Lung (tissue), 17 donors: ENCODE measurements at places on chromosomes 1 and 21.
A peak's percentile ranks its signal among the peaks of the same experiment; 100 is the strongest.

- no peak for DNase-seq
These were observed 1.7 kb upstream of the COL18A1 start for GRCh38 chr21:45403133-45403824.

GRCh38 chr1:109438798-109439297 is 12.6 kb upstream of the PSMA5 start:
- DNase-seq = no peak

DNA sequence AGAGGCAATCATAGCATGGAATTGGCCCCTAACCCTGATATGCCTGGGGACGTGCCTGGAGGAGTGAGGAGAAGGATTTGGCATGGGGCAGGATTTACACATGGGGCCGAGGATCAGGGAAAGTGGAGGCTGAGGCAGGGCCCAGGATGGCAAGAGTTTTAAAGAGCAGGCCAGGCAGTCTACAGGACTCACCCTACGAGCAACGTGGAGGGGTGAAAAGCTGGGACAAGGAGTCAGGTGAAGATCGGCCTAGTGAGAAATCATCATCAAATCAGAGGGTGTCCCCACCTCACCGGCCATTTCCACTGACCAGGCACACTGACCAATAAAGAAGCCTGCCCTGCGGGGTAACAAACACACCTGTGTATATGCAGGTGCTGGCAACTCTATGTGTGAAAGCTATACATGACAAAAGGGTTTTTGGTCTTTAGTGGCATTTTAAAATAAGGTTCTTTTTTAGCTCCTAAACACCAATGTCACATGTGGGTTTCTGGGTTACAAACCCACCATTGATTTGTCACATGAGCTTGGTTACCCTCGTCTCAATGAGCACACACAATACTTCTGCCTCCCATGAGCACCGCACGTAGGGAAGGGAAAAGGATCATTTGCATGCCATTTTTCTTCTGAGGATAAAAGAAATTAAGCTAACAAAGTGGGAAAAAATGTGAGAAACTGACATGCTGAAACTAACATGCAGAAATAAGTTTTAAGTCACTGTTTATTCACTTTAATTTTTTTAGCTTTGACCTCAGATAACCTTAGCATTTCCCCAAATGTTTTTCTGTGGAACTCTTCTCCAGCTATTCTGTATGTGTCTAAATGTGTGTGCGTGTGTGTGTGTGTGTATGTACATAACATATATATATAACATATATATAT is 168.1 kb upstream of the EDN2 start:
- DNase-seq = no peak

DNA sequence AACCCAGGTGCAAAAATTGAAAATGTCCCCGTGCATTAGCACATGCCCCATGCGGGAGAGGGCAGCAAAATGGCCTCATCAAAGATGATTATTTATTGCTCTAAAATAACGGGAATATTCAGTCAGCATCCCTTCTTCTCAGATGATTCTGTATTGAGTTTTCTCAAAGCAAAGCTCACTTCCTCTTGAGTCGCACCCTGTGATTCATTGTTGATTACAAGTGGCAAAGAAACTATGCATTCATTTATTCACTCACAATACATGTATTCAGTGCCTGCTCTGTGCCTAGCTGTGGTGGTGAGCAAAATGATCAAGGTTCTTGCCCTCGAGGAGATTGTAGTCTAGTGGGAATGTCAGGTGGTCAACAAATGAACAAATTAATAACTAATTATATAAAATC is 226.0 kb upstream of the KAZN start:
- no peak for DNase-seq

GRCh38 chr1:184187097-184187496 is 135.6 kb downstream of the TSEN15 start:
- no peak for DNase-seq

GRCh38 chr1:46174448-46175231 is at the start of gene TSPAN1:
Gene TSPAN1, plus strand, starts transcription at chr1:46175087. Its CDS starts 6,021 bp downstream, at chr1:46181108.
- DNase-seq = no peak

DNA sequence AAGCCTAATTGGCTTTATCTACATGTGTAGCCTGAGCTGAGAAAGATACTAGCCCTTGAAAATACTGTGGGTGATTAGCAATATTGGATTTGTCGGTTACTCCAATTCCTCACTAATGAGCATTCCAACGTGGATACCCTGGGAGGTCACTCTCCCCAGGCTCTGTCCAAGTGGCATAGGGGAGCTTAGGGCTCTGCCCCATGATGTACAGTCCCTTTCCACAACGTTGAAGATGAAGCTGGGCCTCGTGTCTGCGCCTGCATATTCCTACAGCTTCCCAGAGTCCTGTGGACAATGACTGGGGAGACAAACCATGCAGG is 2.6 kb downstream of the RCC1 start:
- no peak for DNase-seq

DNA sequence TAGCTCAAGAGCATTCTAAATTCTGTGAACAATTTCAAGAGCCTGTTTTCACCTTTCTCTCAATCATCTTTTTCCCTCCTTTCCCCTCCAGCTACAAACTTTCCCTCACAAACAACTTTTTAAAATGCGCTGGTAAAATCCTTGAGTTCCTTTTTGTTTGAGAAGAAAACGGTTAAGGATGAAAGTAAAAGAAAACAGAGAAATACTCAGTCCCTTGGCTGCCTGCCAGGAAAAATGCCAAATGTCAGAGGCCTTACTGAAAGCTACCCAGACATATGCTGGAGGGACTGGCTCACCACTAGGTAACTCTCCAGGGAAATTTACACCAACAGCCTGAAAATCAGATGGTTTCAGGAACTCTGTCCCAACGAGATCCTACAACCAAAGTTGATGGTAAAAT is 11.0 kb upstream of the SERBP1 start:
- peak; percentile 80 for DNase-seq

DNA sequence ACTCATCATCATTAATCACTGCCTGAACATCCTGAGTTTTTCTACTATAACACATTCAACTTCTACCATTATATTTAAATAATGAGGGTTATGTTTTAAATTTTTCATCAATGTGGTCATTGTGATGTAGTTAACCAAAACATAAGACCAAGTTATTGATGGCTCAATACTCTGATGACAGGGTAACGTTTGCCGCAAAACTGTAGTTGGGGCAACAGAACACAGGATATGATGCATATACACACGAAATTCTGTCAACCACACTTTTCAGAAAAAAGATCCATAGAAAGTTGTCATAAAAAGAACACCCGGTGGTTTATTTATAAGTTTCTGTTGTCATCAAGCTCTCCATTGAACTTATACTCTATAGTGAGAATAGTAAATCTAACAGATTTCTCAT is 121.7 kb upstream of the COL11A1 start:
- DNase-seq = no peak

- DNase-seq = no peak
These were observed 77.9 kb downstream of the LAMC1 start for GRCh38 chr1:183101081-183101480.

- DNase-seq = no peak
These were observed 37.3 kb upstream of the MORC3 start for GRCh38 chr21:36282568-36283230.

GRCh38 chr1:185068341-185068740 is 23.0 kb downstream of the RNF2 start:
- no peak for DNase-seq

DNA sequence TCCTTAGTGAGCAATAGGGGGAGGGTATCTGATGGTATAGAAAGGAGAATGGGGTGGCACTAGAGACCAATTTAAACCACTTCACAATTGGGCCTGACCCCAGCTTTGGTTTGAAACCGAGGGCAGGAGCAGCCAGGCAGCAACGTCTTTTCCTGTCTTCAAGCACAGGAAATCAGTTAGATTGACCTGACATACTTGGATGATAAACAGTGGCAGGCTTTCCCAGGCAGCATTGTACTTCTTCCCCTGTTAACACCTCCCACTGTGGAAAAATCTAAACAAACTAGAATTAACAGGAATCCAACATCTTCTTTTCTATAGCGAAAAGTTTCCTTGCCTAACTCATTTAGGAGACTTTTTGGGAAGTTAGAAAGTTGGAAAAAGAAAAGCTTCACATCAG is 40.6 kb downstream of the SELL start:
- DNase-seq = no peak

GRCh38 chr1:242456726-242457269 is 67.7 kb downstream of the PLD5 start:
- no peak for DNase-seq

- DNase-seq = no peak
These were observed 124.6 kb downstream of the OLFML2B start for GRCh38 chr1:161899091-161899490.

- no peak for DNase-seq
These were observed 22.1 kb downstream of the KCNA2 start for GRCh38 chr1:110584045-110584444.
